ENCODE measurements at places on chromosomes 2 and 18.

- DNase-seq, result no peak
Observed at GRCh38 chr2:40962026-40962425, 510.1 kb upstream of the SLC8A1 start.

GRCh38 chr2:74703373-74703772 is 49.3 kb downstream of the SEMA4F start:
- DNase-seq, result no peak

GRCh38 chr2:5140347-5140746 is 551.8 kb upstream of the SOX11 start:
- no peak for DNase-seq

DNA sequence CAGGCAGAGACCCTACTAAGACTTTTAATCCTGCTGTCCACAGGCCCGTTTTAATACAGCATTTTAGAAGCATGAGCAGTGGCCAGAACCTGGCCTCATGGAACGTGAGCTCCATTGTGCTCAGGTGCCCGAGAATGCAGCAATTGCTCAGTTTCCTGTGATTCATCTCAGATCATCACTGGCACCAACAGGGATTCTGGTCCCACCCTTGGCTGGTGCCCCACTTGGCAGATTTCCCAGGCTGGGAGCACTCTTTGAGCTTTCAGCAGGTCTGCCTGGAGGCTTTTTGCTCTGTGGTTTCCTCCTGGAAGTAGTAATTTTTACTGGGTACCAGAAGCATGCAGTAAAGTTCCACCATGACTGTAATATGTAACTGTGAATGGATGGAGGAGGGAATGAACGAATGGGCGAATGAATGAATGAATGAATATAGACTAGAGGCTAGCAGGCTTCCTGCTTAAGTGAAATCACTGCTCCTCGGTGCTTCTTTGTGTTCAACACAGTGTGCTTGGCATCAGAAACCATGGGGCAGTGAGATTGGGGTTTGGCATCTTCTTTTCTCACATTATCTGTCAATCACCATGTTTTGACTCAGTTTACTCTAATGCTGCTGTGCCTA is 312.9 kb downstream of the PRKCE start:
- DNase-seq, result no peak

GRCh38 chr2:160199683-160200389 is at the start of gene ITGB6:
Gene ITGB6 (minus strand): TSS chr2:160200272. CDS start chr2:160200063, 209 bp downstream.
- no peak for DNase-seq

- no peak for DNase-seq
Observed at GRCh38 chr2:86064006-86064405, 41.7 kb downstream of the POLR1A start.

DNA sequence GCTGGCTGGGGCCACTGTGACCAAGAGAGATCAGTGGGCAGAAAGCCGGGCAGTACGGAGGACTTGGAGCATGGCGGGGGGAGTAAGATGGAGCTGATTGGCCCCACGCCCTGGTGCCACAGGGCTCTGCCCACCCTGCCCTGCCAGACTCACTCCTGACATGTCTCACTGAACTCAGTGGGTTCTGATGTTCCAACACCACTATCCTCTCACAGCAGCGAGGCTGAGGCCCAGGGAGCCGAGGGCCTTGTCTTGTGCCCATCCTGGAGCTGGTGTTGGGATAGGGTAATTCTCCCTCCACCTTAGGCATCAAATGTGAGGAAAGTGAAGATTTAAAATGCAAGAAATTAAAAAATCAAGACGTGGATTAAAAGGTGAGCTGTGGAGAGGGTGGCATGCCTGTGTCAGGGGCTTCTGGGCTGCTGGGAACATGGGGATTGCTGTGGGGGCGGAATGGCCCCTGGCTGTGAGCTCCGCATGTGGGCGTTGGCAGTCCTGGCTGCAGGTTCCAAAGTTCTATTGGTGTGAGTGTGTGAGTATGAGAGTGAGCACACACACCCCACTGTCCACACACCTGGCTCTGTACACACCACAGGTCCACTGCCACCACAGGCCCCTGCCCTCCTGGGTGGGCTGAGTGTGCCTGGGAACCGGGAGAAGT is 283.5 kb upstream of the HS6ST1 start:
- no peak for DNase-seq

DNA sequence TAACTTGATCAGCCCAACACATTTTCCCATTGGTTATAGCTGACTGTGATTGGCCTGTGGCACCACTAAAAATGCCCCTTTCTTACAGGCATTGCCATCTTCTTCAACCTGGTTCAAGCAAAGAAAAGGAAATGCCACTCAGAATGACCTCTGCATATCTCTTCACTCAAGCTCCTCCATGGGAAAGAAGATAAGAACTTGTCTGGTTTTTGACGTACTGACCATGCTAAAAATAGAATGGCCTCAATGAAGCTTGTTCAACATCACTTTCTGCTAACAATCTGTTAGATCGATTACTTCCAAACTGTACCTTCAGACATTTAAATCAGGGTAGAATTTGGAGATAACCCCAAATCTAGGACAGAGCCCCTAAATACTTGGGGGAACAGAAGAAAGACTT is 109.5 kb downstream of the CABYR start:
- no peak for DNase-seq

- DNase-seq, result no peak
Observed at GRCh38 chr2:10598501-10598900, 91.3 kb downstream of the NOL10 start.

DNA sequence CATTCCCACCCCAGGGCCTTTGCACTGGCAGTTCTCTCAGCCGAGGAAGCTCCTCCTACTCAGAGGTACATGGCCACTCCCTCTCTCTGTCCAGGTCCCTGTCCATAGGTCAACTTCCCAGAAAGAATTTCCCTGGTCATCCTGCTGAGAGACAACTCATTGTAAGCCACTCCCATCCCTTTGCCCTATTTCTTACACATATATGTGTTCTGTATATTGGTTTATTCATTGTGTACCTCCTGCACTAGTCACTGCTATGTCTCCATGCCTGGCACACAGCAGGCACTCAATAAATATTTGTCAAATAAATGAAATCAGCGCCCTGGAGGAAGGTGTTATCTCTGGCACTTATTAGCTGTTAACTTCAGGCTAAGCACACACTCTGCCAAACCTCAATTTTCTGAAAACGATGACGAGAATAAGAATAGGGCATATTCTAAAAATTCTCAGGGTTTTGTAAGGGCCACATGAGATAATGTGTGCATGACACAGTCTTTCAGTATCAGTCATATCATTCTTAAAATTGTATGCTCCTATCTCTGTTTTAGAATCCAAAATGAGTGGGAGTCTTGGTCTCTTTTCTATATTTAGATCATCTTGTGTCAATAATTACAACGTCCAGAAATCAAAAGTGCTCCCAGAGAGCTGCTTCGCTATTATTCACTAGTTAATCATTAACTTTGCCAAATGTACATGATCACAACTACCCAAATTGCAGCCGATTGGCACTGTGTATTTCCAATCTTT is 198.0 kb downstream of the ALK start:
- DNase-seq, result no peak

GRCh38 chr18:47179520-47179919 is 3.4 kb upstream of the IER3IP1 start:
- no peak for DNase-seq

DNA sequence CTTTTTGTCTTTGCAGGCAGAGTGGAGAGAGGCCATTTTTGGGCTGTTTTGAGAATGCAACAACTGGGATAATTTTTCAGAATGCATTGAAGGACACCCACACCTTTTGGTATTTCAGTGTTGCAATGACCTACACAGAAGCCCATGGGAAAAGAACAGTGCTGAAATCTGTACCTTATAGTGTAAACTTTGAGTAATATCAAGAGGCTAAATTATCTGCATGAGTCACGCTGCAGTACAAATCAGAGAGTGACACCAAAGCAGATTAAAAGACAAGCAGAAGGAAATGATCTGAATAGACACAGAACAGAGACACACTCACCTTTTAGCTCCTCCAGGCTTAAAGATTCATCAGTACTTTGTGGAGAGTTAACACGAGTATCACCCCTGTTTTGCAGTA is 265.3 kb downstream of the PAX3 start:
- no peak for DNase-seq

- no peak for DNase-seq
Observed at GRCh38 chr2:54207666-54208195, 48.3 kb downstream of the TSPYL6 start.

DNA sequence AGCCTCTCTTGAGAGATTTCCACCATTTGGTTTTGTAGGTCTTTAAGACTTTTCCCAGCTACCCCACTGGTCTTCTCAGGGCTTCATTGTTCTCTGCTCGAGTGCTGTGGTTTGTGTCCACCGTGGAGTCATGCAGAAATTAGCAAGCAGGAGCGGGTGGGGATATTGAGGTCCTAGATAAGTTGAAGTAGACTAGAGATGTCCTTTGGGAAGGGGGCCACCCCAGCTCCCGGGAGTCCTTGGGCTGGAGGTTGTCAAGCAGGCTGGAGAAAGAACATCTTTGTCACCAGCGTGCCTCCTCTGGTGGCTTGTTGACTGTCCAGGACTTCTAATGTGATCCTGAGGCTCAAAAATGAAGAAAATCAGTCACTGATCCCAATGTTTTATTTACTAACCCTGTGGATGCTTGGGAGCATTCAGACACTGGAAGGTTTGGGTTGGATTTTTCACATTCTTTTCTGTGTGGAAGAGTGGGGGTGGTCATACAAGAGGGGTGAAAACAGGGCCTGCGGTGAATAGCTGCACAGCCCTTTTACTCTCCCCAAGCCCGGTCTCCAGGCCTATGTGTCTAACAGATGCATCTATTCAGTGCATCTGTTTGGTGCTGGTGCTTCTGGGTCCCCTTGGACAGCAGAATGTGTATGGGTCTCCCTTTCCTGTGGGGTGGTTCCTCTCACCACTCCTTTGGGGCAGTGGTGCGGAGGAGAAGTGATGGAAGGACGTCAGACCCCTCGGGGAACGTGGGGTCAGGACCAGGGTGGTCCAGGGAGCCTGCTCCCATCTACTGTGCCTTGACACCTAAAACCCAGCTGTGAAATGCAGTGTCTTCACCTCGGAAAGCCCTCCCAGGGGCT is 208.1 kb downstream of the KLHL29 start:
- no peak for DNase-seq

GRCh38 chr2:110729106-110729505 is 3.3 kb upstream of the ACOXL start:
- no peak for DNase-seq

- no peak for DNase-seq
Observed at GRCh38 chr2:95298486-95299111, 1.5 kb downstream of the KCNIP3 start.

GRCh38 chr18:43581936-43582519 is 304.7 kb upstream of the SYT4 start:
- DNase-seq, result no peak

- no peak for DNase-seq
Observed at GRCh38 chr2:63678551-63678950, 89.8 kb downstream of the MDH1 start.

- no peak for DNase-seq
Observed at GRCh38 chr2:202479610-202480009, 103.5 kb downstream of the BMPR2 start.

GRCh38 chr2:120531365-120531764 is 185.4 kb downstream of the INHBB start:
- no peak for DNase-seq

GRCh38 chr2:187167491-187167890 is 280.6 kb downstream of the CALCRL start:
- no peak for DNase-seq

- no peak for DNase-seq
Observed at GRCh38 chr2:160719116-160719515, 225.5 kb upstream of the RBMS1 start.

DNA sequence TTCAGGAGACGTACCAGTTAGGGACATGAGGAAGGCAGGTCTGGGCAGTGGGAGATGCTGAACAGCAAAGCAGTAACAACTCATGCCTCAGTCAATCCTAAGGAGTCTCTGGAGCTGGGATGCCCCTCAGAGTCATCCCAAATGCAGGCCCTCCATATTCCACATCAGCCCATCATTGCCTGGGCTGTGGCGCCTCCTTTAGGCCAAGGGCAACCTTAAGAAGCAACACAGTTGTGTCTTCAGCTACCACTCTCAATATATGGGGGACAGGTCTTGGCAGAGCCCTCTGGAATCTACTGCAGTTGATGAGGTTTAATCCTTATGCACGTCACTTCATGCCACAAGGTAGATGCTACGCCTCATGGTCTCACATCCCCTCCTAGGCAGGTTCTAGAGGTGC is 682.0 kb upstream of the RAB6C start:
- no peak for DNase-seq

- no peak for DNase-seq
Observed at GRCh38 chr2:44663471-44664073, 277.9 kb upstream of the SIX3 start.

- no peak for DNase-seq
Observed at GRCh38 chr2:55763721-55764120, 70.1 kb upstream of the PNPT1 start.

Measured in stimulated activated CD4-positive, alpha-beta T cell treated with anti-CD3 and anti-CD28 coated beads, TNF-alpha, amount 100 ng/mL, for 48 hours (primary cell).